ENCODE measurements at places on chromosomes 16 and 17.

- DNase-seq = no peak
Measured at GRCh38 chr16:55825115-55825728, 7.7 kb downstream of the CES1 start.

- no peak for DNase-seq
Measured at GRCh38 chr16:57937861-57938260, 33.1 kb downstream of the CNGB1 start.

- DNase-seq = no peak
Measured at GRCh38 chr16:21053590-21053989, 97.1 kb downstream of the DNAH3 start.

- peak; percentile 47 for DNase-seq
Measured at GRCh38 chr17:78113804-78114785, 14.5 kb downstream of the TMC6 start.

- DNase-seq = no peak
Measured at GRCh38 chr17:33688771-33689170, 395.7 kb upstream of the ASIC2 start.

DNA sequence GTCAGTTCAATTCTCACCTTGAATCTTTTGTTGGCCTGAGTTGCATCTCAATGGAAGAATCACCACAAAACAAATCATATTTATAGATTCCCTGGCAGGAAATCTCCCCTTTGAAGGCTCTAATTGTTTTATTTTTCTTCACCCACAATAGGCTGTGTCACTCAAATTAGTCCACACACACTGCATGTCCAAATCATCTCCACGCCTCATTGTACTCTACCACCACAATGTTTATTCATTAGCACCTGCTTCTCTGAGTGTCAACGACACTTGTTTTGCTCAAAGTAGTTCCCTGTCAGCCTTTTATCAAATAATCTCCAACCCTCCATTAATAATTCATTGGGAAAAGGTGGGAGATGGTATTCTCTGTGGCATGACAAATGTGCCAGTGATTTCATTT lies 164.3 kb downstream of the ABCC12 start:
- DNase-seq = no peak

DNA sequence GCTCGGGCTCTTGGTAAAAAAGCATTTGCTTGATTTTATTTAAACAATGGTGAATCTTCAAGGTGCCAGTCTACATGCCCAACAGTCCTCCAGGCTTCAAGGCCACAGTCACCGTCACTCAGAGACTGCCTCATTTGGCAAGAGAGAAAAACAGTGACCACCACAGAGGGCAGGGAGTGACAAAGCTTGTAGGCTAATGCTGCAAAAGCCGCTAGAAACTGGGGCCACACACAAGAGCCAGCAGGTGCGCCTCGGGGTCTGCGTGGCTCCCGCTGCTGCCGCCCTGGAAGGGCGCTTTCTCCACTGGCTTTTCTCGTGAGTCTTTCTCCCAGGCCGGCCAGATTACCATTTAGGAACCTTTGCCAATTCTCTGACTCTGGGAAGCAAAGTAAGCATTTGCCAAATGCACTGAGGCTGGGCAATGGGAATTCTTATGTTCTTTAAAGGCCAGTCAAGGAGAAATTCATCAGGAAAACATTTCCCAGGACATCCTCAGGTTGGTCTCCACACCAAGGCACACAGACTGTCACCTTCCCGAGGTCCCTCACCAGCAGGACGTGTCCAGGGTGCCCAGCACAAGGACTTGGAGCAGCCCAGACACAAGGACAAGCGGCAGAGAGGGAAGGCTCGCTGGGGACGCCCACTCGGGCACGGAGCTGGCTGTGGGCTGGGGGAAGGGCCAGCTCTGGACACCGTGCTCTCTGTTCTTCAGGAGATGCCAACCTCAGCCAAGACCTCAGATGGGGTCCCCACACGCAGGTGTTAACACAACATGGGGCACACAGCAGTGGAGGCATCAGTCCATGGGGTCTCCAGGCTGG lies 12.5 kb upstream of the C16orf95 start:
- no peak for DNase-seq

DNA sequence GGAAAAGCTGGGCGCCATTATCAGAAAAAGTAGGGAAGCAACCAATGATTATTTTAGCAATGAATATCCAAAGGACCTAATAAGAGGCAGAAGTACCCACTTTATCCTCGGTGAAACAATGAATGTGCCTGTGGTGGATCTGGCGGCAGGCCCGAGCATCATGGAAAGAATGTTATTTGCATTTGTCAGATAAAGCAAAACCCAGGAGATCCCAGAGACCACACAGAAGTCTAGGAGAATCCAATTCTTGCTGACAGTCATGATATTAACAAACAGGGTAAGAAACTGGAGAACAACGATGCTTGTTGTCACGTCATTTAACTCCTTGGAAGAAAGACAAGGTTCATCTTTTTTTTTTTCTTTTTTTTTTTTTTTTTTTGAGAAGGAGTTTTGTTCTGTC lies 12.0 kb upstream of the TNRC6A start:
- DNase-seq = no peak

DNA sequence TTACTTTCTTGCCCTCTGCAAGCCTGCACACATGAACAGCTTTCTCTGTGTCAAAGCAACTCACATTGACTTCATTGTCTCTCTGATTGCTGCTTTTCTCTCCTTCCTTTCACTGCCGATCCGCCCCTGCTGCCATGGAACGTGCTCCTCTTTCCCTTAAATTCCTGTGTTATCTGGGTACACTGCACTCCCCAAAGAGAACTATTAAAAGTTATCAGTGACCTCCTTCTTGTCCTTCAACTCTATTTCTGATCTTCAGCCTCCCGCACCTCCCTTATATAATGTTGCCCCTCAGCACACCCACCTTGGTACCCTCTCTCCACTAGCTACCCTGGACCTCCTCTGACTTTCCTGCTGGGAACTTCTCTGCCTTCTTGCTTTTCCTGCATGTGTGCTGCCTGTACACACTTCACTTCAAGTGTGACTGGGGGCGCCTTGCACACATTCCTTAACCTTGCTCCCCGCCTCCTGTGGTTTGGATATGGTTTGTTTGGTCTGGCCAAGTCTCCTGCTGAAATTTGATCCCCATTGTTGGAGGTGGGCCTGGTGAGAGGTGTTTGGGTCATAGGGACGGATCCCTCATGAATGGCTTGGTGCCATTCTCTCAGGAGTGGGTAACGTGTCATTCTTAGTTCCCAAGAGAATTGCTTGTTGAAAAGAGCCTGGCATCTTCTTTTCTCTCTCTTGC lies 26.7 kb upstream of the PMP22 start:
- no peak for DNase-seq

GRCh38 chr17:82235056-82235774 lies 6.4 kb downstream of the SLC16A3 start:
- DNase-seq = no peak
